Heart left ventricle (tissue), 16 donors: ENCODE measurements at places on chromosomes 2 and 18. TPM values are rescaled to one million over a fixed set of nuclear protein-coding genes. Genes with fewer than 3 reads are reported as not detected.

DNA sequence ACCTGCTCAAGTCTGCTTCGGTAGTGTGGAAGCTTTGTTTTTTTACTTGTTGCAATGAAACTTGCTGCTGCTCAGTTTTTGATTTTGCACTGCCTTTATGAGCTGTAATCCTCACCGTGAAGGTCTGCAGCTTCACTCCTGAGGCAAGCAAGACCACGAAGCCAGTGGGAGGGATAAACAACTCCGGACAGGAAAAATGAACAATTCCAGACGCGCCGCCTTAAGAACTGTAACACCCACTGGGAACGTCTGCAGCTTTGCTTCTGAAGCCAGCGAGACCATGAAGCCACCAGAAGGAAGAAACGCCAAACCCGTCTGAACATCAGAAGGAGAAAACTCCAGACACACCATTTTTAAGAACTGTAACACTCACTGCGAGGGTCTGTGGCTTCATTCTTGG is 245.7 kb upstream of the REG3G start:
- no peak for DNase-seq

PDE1A gene
- 2.5 TPM for polyA plus RNA-seq

RAB10 gene
- polyA plus RNA-seq: 88.2 TPM

ADAM23 gene
- 34.1 TPM for polyA plus RNA-seq

UGT1A5 gene
- polyA plus RNA-seq: not detected
